Putamen (tissue), 1 donor: ENCODE measurements at places on chromosomes 3 and 15.
A peak's percentile ranks its signal among the peaks of the same experiment; 100 is the strongest.

GRCh38 chr3:189167027-189167766 is 4.6 kb upstream of the TPRG1 start:
- no peak for DNase-seq

DNA sequence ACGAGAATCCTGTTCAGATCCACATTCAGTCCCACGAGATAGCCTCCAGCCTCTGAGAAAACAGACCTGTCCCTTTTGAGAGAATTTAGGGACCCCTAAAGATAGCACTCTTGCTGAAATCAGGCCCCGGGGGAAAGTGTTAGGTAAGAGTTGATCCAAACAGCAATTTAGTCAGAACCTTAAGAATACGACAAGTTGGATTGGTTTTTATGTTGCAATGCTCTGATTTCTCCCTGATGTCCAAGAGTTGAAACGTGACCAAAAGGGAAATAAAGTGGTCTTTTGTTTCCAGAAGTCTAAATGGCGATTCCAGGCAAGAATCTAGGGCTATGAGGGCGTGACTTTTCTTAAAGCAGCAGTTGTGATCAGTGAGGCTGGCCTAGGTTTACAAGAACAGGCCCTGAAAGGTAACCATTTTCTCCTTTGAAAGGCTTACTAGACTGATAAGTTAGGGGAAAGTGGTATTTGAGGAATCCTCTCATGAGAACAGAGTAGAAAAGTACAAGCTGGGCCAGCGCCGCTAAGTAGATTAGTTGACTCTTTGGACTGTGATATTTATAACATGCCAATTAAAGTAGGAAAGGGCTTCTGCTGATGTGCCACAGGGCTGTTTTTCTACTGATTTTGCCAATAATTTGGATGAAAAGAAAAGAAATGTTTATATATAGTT is 4.9 kb downstream of the MAN2A2 start:
- no peak for DNase-seq

GRCh38 chr15:58535894-58536293 is 104.1 kb downstream of the LIPC start:
- no peak for DNase-seq

DNA sequence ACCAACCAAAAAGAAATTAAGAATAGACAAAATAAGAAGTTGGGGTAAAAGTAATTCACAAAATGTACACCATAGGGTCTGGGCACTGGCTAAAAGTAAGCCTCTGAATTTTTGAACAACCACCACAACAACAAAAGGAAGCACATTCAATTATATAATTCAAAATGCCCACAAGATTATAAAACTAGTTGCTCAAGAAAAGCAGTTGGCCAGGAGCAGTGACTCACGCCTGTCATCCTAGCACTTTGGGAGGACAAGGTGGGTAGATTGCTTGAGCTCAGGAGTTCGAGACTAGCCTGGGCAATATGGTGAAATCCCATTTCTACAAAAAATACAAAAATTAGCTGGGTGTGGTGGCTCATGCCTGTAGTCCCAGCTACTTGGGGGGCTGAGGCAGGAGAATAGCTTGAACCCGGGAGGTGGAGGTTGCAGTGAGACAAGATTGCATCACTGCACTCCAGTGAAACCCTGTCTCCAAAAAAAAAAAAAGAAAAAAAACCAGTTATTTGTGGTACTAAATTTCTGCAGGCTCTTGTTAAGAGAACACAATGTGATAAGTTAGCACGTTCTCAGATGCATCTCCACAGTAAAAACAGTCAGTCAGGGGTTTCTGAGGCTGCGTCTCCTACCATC is 6.6 kb upstream of the ATP11B start:
- DNase-seq: no peak

DNA sequence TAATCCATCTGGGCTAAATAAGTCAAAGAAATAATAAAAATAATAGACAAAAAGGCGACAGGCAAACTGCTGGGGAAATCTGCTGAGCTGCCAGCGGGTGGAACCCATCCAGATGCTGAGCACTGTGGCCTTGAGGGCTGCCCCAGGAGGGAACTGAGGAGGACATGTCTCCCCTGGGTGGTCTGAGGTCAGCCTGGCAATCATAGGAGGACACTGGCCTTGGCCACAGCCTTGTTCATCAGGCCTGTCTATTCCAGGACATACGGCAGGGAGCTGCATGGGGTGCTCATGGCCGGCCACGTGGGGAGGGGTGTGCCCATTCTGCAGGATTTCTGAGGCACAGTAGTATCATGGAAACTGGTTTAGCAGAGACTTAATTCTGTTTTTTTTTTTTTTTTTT is 21.5 kb upstream of the SNRPA1 start:
- no peak for DNase-seq

- peak; percentile 82 for DNase-seq
Measured at GRCh38 chr3:179653096-179653797, 407 bp downstream of the USP13 start.

DNA sequence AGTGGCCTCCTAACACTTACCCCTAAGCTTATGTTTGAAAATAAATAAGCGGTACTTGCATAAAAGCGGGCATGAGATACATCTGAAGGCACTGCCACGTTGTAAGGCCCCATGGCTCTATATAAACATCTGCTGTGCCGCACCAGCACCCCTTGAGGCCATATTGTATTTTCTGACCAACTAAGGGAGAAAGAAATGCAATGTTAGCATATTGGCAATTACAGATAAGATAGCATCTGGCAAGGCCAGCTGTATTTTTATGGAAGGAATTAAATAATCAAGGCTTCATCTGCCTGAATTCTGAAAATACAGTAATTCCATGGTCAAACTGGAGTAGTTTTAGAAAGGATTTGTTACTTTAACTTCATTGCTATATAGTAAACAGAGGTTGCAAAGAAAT is 28.7 kb downstream of the TMEM39A start:
- no peak for DNase-seq

DNA sequence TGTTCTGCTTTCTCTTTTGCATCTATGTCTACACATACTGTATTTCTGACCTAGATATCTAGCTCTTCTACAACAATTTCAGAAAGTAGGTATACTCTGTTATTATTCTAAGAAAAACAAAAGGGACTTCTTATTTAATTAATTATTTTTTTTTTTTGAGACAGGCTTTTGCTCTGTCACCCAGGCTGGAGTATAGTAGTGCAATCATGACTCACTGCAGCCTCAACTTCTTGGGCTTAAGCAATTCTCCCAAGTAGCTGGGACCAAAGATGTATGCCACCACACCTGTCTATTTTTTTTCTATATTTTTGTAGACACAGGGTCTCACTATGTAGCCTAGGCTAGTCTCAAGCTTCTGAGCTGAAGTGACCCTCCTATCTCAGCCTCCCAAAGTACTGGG is 130.6 kb downstream of the MBNL1 start:
- no peak for DNase-seq

- no peak for DNase-seq
Measured at GRCh38 chr15:25789211-25789610, 73.9 kb downstream of the ATP10A start.

DNA sequence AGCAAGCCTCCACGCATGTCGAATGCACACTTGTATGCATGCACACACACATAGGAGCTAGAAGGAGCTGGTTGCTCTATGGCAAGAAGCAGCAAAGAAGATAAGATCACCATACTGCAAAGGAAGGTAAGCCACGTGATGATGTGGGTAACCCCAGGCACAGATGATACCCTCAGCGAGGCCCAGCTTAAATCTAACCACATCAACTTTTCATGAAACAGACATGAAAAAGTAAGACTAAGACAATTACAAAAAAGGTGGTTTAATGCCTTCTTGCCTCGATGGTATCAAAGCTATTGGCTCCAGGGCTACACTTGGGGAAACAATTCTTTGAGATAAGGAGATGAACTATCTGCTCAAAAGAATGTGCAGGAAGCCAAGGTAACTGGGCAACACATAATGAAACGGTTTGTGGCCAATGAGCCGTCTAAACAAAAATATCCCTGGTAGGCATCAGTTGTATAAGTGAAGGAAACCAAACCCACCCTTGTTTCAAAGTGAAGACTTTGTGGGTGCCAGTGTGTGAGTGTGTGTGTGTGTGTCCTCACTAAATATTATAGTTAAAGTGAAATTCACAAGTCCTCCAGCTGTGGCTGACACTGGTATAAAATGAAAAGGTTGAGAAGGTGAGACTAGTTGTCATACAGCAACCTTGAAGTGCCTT is 365.7 kb upstream of the ICE2 start:
- no peak for DNase-seq

- DNase-seq: no peak
Measured at GRCh38 chr3:99781761-99782160, 35.9 kb upstream of the CMSS1 start.

GRCh38 chr3:3059645-3060044 is 50.5 kb downstream of the IL5RA start:
- DNase-seq: no peak

DNA sequence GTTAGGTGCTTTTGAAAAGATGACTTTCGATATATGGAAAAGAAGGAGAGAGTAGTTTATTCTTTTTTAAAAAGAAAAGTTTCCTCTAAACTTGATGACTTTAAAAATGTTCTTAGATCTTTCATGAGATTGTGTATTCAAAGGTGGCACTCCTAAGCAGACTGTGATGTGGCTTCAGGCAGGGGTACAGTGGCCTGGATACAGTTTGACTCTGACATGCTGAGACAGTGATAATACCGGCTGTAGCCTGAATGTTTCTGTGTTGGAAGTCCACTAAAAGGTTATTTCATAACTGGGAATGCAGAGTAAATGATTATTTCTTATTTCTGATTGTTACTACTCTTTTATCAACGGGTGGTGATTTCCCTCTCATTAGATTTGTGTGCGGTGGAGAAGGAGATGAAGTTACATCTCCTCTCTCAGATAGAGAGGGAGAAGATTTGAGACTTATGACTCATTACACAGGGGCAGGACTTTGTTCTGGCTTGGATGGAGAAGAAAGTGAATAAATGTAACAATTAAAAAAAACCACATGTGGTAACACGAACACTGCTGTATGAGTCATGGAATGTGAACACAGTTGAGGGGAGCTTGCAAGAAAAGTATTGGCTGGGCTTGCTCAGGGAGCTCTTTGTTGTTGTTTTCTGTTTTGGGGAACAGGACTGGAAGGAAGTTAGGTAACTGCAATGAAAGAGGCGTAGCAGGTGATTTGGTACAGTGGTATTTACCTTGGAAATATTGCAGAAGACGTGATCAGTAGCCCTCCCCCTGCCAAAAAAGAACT is 21.6 kb downstream of the SPTSSB start:
- DNase-seq: no peak

GRCh38 chr15:80565988-80566387 is 129.1 kb upstream of the ABHD17C start:
- no peak for DNase-seq

- no peak for DNase-seq
Measured at GRCh38 chr3:71924721-71925120, 139.8 kb upstream of the PROK2 start.

DNA sequence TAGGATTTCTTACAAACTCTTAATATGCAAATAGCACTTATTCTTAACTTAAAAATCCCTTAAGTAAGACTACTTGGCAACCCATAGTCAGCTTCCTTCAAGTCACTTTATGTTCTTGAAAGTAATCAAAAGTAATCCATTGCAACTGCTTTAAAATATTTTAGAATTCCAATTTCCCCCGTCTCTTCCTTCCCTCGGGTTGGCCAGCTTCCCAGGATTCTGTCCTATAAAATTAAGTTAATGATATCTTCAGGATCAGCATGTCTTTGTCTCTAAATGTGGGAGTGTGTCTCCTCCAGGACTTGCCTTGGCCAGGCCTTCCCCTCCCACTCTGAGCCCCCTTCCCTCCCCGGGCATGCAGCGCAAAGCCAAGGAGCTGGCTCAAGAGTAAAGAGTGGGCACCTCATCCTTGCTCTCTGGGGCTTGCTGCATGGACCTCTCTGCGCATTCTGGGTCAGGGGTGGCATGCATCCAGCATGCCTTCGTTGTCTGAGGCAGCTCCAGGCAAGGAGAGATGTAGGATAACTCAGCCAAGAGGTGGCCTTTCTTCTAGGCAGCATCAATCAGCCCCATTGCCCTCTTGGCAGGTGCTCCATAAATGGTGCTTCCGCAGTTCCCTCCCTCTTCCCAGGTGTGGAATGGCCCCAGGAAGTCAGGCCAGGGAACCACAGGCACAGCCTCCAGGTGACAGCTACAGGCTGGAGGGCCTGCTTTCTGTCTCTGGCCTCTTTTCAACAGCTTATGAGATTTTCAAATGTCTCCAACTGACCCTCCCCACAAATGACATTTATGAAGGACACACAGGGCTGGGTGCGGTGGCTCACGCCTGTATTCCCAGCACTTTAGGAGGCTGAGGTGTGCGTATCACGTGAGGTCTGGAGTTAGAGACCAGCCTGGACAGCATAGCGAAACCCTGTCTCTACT is 108.7 kb upstream of the ALDH1A3 start:
- no peak for DNase-seq

GRCh38 chr3:16658004-16658924 is 53.0 kb upstream of the DAZL start:
- DNase-seq: no peak

GRCh38 chr3:173096994-173097785 is 43.8 kb downstream of the SPATA16 start:
- no peak for DNase-seq

GRCh38 chr3:52052831-52053306 is 3.5 kb downstream of the DUSP7 start:
- peak; percentile 85 for DNase-seq

- DNase-seq: peak; percentile 57
Measured at GRCh38 chr3:10008588-10009344, 17.5 kb upstream of the FANCD2 start.

DNA sequence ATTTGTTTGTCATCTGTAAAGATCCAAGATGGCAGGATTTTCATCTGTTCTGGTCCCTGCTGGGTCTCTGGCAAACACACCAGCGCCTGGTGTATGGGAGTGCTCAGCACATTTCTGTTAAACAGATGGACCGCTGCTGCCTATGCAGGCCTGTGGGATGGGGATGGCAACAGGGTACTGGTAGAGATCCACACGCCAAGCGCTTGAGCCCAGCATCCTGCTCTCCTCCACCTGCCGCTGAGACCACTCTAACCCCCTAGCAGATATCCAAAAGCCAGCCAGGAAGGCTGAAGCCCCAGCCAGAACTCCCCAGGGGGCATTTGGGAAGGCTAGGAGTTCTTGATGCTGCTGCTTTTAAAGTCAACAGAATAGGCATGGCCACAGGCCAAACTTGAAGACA is 31.7 kb downstream of the ZNF445 start:
- DNase-seq: no peak

GRCh38 chr15:81176291-81176893 is 20.3 kb upstream of the IL16 start:
- no peak for DNase-seq

- DNase-seq: no peak
Measured at GRCh38 chr3:68256635-68257223, 602.3 kb upstream of the SUCLG2 start.

GRCh38 chr3:64031540-64032508 is 8.5 kb upstream of the PSMD6 start:
- no peak for DNase-seq

GRCh38 chr3:188635258-188636042 is 481.5 kb downstream of the LPP start:
- no peak for DNase-seq

GRCh38 chr3:112126511-112126911 is 6.5 kb downstream of the GCSAM start:
- DNase-seq: no peak

GRCh38 chr3:13656584-13657301 is 107.8 kb downstream of the FBLN2 start:
- no peak for DNase-seq
